Natural killer cell (primary cell): ENCODE measurements at places on chromosomes 5 and 9.
A peak's percentile ranks its signal among the peaks of the same experiment; 100 is the strongest.

DNA sequence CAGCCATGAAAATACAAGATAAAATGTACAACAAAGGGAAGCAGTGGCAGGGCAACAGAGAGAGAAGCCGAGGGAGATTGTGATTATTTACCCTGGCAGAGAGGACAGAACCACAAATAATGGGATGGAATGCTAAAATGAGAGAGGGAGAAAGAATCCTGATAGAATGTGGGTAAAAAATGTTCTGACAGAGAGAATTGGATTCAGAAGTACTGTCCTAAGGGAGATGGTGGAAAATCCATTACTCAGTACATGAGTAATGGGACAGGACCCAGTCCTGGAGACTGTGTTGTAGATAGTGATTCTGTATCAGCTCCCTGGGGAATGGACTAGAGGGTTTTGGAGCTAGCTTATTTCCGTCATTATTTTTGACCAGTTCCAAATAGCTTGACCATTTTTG, 831.5 kb downstream of the MAT2B start:
- no peak for DNase-seq

- no peak for DNase-seq
Measured at GRCh38 chr5:168695301-168695835, 116.2 kb upstream of the PANK3 start.

DNA sequence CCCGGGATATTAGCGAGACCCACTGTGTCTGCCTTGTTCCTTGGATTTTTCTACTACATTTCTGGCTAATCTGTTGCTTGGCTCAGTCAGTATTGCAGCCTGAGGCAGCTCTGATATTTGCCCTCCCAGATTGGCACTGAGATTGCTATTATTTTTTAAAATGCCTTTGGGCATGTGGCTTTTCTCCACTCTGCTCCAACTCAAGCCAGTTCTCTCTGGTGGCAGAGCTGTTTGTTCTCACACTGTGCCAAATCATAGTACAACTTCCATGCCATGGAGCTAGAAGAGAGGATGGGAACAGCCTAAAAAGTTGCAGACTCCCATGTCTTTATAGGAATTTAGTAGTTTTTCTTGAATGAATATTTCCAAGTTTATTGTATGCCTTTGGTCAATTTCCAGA, 155.9 kb upstream of the ATP10B start:
- no peak for DNase-seq

DNA sequence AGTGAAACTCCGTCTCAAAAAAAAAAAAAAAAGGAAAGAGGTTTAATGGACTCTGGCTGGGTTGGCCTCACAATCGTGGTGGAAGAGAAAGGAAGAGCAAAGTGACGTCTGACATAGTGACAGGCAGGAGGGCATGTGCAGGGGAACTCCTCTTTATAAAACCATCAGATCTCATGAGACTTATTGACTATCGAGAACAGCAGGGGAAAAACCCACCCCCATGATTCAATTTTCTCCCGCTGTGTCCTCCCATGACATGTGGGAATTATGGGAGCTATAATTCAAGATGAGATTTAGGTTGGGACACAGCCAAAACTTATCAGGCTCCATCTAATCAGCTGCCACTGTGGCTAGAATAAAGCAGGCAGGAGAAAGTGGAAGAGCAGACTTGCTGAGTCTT, 610.4 kb upstream of the NUDT12 start:
- DNase-seq: no peak

DNA sequence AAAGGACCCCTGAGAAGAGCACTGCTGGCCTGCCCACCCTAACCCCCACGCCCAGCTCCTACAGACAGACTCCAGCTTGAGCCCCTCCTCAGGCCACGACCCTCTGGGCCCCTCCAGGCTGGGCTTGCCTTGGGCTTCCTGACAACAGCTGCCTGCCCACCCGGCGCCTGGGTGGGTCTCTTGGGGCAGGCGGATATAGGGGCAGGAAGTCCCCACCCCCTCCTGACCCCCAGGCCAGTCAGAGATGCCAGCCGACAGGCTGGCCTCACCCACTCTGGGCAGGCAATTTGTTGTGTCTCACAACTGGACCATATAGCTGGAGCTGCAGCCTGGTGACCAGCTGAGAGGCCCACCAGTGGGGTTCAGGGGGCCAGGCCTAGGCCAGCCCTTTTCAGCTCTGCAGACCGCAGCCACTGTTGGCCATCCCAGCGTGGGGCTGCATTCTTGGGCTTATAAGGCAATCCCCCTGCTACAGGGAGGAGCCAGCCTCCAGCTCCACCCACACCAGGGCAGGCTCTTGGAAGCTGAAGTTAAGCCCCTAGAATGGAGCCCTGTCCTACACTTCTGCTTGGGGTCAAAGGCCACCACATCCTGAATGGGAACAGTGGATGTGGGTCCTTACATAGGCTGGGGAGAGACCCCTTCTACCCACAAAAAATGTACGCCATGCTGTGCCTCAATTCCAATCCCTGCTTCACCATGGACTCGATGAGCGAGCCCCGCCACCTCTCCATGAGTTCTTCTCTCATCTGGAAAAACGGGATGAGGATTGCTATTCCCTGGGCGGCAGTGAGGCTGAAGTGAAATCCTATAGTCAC, 2.0 kb downstream of the PDLIM7 start:
- DNase-seq: no peak

GRCh38 chr5:118314931-118315330, 673.4 kb downstream of the DTWD2 start:
- no peak for DNase-seq

DNA sequence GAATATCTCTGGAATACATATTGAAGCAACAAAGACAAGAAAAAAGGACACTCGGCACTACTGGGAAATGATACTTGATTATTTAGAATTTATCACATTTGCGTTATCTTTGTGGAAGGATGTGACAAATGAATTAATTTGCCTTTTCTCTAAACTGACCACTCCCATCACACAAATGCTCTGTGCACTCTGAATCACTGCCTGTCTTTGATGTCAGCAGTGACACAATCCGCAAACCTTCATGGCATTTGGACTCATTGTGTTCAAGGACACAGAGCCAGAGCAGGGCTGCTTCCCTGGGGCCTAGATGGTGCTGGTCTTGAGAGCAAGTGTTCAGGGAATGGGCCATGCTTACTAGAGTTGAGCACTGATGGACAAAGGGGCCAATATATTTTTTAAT, 4.9 kb upstream of the KIF4B start:
- no peak for DNase-seq

- DNase-seq: peak; percentile 77
Measured at GRCh38 chr9:133994353-133995011, 2.4 kb upstream of the VAV2 start.

DNA sequence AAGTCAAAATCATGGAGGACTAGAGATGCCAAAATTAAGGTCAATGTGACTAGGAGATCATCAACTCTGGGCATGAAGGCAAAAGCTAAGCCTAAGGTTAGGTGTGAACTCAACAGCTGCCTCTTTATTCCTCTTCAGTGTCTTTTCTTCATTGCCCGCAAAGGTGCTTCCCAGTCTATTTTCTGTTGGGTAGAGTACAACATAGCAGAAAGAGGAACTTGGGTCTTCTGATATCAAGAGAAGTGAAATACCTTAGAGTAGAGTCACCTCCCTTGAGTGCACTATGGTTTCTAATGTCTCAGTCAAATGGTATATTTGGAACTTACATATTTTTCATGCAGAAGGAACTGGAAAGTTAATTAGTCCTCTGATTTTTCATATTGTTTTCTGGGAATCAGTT, 122.5 kb upstream of the GRIN3A start:
- no peak for DNase-seq

- no peak for DNase-seq
Measured at GRCh38 chr5:76958991-76959767, 6.3 kb downstream of the CRHBP start.

GRCh38 chr5:40775846-40776657, 20.3 kb upstream of the TTC33 start:
- no peak for DNase-seq

DNA sequence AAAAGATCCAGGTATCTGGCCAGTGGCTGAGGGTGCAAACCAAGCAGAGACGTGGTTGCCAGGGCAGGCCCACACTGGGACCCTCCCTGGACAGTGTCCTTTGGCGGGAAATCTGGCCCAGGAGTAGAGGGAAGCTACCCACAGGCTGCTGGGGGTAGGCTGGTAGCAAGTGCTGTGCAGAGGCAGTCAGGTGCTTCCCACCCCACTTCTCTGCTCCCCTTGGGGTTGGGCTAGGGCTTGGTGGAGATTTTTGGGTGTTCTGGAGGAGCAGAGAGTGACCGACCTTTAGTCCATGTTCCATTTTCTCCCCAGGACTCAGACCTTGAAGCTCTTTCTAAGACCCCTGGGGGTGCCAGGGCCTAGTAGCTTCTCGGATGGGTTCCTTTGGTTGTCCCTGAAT, 5.6 kb downstream of the PRDM12 start:
- DNase-seq: no peak

DNA sequence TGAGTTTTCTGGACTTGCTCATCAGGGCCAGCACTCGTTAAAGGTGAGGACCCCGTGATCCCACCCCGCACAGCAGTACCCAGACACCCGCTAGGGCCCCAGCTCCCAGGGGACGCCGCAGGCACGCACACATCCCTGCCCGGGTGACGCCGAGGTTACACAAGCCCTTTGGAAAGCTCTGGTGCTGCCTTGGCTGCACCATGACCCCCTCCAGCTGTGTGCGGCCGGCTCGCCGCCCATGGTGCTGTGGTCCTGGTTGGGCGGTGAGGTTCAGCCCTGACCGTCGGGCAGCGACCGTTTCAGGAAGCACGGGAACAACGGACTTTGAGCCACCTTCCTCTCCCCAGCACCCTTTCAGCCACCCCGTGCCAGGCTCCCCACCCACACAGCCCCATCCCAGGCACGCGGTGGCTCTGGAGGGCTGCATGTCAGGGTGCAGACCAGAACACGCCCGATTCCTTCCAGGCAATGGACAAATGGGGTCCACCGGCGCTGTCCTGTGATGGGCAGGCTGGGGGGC, 7.5 kb upstream of the SLC12A7 start:
- no peak for DNase-seq

DNA sequence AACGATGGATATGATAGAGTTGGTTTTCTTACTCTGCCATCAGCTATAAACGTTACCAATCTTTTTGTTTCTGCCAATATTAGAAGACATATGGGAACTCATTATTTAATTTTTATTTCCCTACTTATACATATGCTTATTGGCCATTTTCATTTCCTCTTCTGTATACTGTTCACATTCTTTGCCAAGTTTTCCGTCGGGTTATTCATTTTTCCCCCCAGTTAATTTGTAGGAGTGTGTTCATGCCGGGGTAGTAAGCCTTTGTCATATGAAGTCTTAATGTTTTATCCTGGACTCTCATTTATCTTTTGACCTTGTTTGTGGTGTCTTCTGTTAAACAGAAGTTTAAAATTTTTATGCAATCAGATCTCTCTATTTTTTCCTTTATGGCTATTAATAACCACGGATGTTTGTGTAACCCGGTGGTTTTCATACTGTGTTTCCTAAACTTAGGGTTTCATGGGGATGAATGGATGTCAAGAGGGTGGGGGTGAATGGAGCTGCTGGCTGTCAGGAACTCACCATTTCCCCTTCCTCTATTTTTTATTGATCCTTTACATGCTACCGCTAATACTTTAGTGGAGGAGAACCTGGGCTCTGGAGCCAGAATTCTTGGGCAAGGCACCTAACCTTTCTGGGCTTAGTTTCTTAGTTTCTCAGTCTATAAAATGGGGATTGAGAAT, 42.5 kb upstream of the PPARGC1B start:
- DNase-seq: no peak
